IMR-90 (cell line): ENCODE measurements at places on chromosomes 7 and 10. TPM values are rescaled to one million over a fixed set of nuclear protein-coding genes. Genes with fewer than 3 reads are reported as not detected.
A peak's percentile ranks its signal among the peaks of the same experiment; 100 is the strongest.

The VWA2 gene
- not detected in 2 replicates for total RNA-seq

The BLNK gene
- total RNA-seq: not detected in 2 replicates

The PRSS37 gene
- not detected in 2 replicates for total RNA-seq

DNA sequence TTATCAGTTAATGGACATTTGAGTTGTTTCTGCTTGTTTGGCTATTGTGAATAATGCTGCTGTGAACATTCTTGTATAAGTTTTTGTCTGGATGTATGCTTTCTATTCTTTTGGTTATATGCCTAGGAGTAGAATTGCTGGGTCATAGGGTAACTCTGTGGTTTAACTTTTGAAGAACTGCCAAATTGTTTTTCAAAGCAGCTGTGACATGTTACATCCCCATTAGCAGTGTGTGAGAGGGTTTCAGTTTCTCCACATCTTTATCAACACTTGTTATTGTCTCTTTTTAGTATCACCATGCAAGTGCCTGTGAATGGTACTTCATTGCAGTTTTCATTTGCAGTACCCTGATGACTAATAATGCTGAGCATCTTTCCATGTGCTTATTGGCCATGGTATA, 2.1 kb upstream of the NDUFB8 start:
- no peaks in the 10 kb centered on the region for H3K27me3 ChIP-seq
- H3K4me3 ChIP-seq: no peak overlapping the region
- H3K4me1 ChIP-seq: peaks cover 5% of the 10 kb centered on the region
- peaks cover 2% of the 10 kb centered on the region for H3K36me3 ChIP-seq

The FKBP6 gene
- total RNA-seq: not detected in 2 replicates

- H3K4me3 ChIP-seq: no peak overlapping the region
- peak; percentile 70 for DNase-seq
- peaks cover 9% of the 10 kb centered on the region; the same call in 1 of the 2 replicates for H3K4me1 ChIP-seq
- H3K36me3 ChIP-seq: no peaks in the 10 kb centered on the region
- H3K27me3 ChIP-seq: no peaks in the 10 kb centered on the region
- H3K27ac ChIP-seq: no peak overlapping the region
These were observed 55.6 kb upstream of the BET1 start for GRCh38 chr7:94059746-94060145.

The STK31 gene
- total RNA-seq: not detected in 2 replicates

DNA sequence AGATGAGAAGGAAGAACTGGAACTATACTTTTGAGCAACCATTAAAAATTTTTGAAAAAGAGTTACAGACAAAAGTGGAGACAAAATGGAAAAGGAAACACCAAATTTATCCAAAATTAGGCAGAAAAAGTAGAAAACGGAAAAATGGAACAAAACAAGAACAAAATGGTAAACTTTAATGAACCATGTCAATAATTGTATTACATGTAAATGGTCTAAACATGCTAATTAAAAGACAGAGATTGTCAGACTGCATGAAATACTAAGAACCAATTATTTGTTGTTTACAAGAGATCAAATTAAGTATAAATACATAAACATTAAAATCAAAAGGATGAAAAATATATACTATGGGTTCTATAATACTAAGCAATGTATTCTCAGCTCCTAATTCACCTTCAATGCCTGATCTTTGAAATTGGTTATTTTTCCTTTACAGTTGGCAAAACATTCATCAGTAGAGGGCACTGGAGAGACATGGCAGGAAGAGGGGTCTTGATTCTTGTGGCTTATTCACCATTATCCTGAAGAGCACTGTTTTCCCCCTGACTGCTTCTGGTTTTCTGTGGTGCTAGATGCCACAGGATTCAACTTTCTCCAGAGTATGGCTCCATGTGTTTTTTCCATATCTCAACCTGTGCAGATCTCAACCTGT, 124.9 kb downstream of the ELFN1 start:
- peaks cover 3% of the 10 kb centered on the region; the same call in 1 of the 2 replicates for H3K27me3 ChIP-seq
- no peak for DNase-seq
- no peaks in the 10 kb centered on the region for H3K4me1 ChIP-seq
- H3K4me3 ChIP-seq: no peak overlapping the region
- no peaks in the 10 kb centered on the region for H3K36me3 ChIP-seq
- no peak overlapping the region for H3K27ac ChIP-seq

DNA sequence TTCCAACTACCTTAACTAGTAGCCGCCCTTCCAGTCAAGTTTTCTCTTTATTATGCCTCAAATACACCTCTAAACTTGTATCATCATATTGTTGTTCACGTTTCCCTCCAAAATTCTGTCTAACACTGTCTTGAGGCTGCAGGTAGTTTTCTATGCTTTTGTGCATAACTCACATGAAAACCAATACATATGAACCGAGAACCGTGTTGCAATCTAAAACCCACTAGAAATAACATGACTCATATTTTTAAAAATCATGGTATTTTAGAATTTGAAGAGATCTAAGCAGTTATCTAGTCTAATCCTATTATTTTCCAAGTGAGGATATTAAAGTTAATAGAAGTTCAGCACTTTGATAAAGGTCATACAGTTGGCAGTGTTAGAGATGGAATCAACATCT, 18.2 kb downstream of the LIPF start:
- H3K4me3 ChIP-seq: no peak overlapping the region
- no peaks in the 10 kb centered on the region for H3K4me1 ChIP-seq
- H3K27me3 ChIP-seq: no peaks in the 10 kb centered on the region
- no peaks in the 10 kb centered on the region for H3K36me3 ChIP-seq
- DNase-seq: no peak
- H3K27ac ChIP-seq: no peak overlapping the region

DNA sequence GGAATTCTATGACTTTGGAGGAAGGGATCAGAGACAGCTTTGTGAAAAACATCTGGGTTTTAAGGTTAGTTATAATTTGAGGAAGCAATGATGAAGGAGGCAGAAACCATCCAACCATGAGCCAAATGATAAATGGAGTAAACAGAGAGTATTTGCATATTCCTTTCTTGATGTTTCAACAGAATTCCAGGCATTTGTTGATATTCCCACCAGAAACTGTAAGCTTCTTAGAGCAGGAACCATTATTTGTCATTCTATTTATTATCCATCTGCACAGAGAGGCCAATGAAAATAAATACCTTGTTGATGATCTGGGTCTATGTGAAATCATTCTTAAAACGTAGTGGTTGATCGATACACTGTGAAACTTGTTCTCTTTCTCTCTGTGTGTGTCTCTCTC, 715.3 kb downstream of the INHBA start:
- no peaks in the 10 kb centered on the region for H3K36me3 ChIP-seq
- DNase-seq: peak; percentile 55
- no peaks in the 10 kb centered on the region for H3K27me3 ChIP-seq
- no peak overlapping the region for H3K4me3 ChIP-seq

The PRPS1L1 gene
- not detected in 2 replicates for total RNA-seq

The OPN4 gene
- total RNA-seq: not detected in 2 replicates

DNA sequence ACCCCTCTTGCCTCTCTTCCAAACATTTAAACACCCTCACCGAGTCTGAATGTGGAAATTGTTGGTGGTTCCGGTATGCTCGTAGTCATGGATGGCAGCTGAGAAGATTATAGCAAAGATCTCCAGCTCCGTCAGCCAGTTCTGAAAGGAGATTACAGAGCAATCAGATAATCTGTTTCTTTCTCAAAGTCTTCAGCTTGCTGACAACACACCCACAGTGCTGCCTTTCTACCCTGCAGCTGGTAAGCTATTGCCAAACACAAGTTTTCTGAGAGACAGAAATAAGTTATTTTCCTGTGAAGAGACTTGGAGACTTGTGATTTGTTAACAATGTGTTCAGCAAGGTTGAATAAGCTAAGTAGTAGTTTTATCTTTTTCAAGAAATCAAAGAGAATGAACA, 163.6 kb downstream of the PPP1R17 start:
- H3K36me3 ChIP-seq: 0 out of 2 replicates have a peak, but pooled peaks cover 3% of the 10 kb centered on the region
- no peak overlapping the region for H3K4me3 ChIP-seq
- no peaks in the 10 kb centered on the region for H3K27me3 ChIP-seq
